Activated CD4-positive, alpha-beta T cell treated with anti-CD3 and anti-CD28 coated beads, Interleukin-2, Interleukin-4, amounts not matched to agents 100 ng/mL and 50 ng/mL, durations not matched to agents 16 hours and 8 hours (primary cell): ENCODE measurements at places on chromosomes 4 and X.

DNA sequence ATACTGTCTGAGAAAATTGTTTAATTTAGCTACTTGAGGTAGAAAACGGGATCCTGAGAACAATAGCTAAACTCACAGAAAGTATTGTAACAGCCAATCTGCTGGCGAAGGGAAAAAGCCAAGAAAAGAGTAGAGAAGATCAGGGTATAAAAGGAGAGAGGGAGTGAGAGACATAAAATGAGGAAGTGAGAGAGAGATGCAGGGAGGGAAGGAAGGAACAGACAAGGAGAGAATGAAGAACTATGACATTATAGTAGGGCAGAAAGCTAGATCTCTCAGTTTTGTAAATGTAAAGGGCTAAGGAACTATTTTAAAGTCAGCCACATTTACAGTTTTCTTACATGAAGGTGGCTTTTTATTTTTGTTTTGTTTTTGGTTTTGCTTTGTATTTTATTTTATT is 1.6 kb upstream of the GIMD1 start:
- no peak for DNase-seq

DNA sequence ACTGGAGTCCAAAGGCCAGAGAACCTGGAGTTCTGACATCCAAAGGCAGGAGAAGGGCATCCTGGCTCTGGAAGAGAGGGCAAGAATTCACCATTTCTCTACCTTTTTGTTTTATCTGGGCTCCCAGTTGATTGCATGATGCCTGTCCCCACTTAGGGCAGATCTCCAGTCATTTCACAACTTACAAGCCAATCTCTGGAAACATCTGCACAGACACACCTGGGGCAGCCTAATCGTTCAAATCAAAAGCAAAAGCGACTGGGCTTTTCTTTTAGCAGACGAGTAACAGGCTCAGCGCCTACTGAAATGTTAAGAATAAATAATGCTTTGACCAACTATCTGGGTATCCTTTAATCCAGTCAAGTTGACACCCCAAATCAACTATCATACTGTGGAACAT is 136.0 kb upstream of the NPY2R start:
- no peak for DNase-seq

GRCh38 chr4:185259719-185260118 is 50.3 kb downstream of the SNX25 start:
- no peak for DNase-seq

- DNase-seq, result no peak
Observed at GRCh38 chr4:180669680-180670079, 1573.5 kb upstream of the TENM3 start.

DNA sequence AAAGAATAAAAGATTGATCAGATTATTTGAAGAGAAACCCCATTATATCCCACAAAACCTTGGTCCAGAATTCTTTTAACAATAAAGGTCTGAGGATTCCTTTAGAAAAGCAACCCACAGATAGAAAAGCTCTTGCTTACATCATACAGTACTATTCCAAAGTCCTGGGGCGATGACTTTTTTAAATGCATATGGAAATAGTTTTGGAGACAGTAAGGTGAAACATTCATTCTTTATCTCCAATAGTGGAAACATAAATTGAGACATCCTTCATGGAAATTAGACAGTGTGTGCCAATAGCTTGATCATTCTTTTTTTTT is 85.7 kb upstream of the UCP1 start:
- DNase-seq, result no peak

GRCh38 chrX:25527596-25527995 is 511.8 kb upstream of the ARX start:
- no peak for DNase-seq

DNA sequence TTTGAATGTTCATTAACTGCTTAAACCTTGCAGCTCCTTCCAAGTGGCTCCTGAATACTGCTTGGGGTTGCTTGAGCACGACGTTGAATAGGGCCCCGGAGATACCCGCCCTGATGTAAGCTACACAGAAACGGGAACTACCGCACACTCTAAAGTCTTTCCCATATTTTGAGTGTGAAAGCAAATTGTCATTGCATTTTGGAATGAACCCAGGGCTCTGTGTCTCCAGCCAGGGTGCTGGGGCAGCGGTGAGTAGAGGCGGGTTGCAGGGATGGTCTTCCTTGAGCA is 59.4 kb upstream of the HELT start:
- DNase-seq, result no peak

GRCh38 chrX:51917604-51918003 is 24.2 kb downstream of the MAGED1 start:
- DNase-seq, result no peak

- DNase-seq, result no peak
Observed at GRCh38 chr4:134343081-134343480, 141.5 kb upstream of the PABPC4L start.

GRCh38 chr4:68765876-68766275 is 49.9 kb upstream of the UGT2B10 start:
- no peak for DNase-seq

DNA sequence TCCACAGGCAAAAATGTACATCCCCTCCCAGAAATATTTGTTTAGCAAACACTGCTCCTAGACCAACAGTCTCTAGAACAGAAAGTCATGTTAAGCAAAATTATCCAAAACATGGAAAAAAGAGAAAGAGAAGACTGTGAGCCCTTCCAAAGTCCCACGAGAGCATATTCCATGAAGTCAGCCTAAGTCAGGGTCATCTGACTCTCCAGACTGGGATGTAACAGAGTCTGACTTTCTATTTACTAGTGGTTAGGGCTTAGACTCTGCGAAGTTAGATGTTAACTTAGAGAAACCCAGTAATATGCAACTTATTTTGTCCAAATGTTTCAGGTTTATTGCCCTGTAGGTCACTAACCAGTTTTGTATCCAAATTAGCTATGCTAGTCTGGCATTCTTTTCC is 102.3 kb downstream of the MID1 start:
- no peak for DNase-seq

DNA sequence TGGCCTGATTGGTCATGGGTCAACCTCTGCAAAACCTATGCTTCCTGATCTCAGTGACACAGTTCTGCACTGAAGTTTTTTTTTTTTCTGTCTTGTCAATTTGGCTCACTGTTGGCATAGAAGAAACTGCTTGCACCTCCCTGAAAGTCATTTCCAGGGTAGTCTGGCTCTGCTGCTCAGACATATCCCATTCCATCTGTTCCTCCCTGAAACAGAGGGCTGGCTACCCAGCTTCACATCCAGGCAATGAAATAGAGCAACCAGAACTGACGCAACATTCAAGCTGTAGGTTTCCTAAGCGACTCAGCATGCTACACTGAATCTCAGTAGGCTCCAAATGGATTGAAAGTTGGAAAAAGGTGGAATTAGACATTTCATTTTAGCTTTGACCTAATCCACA is 176.8 kb upstream of the MBNL3 start:
- DNase-seq, result no peak

DNA sequence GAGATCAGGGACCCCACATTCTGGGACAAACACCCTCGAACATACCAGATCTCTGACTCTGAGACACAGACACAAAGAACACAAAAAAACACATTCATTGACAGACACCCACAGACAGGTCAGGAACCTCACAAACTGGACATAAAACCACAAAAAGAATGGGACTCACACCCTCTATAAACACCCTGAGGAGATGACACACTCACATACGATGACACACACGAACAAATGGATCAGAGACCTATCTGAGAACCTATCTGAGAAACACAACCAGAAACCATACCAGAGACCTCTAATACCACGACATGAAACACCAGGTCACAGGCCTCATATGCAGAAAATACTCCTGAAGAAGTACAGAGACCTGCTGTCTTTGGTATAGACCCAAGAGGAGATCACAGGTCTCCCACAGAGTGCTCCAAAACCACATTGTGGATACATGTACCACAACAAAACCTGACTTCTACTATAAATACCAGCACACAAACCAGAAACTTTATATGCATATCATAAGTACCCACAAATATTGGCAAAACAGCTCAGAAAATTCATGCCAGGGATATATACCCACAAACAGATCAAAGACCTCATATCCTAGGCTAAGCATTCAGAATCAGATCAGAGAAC is 19.5 kb downstream of the SUV39H1 start:
- no peak for DNase-seq
